Stimulated activated CD8-positive, alpha-beta memory T cell treated with anti-CD3 and anti-CD28 coated beads, Interleukin-15, amount 100 ng/mL, for 4 hours (primary cell): ENCODE measurements at places on chromosomes 6 and 20.

DNA sequence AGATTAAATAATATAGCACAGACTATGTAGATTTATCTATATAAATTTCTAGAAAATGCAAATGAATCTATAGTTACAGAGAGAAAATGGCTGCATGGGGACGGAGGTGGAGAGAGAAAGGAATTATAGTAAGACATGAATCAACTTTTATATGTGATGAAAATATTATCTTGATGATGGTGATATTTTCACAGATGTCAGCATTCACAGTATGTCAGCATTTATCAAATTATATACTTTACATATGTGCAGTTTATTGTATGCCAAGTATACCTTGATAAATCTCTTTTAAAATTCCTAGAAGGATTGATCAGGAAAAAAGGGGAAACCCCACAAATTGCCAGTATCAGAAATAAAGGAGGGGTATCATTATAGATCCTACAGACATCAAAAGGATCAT lies 44.6 kb downstream of the NPEPL1 start:
- DNase-seq = no peak

DNA sequence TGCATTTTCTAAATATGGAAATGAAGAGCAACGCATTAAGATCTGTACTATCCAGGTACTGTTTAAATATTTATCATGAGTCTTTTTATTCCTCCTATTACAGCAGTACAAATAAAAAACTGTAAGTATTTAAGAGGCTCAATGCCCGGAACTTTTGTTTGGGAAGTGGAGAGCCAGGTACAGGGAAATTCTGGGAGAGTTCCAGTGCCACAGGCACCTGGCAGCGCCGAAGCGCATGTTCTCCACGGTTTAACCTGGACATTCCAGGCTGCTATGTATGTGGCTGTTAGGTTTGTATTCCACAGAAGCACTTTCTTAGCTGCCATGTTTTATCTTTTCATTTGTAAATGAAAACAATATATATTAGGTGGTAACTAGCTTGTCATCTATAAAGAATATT lies 81.7 kb downstream of the PREP start:
- DNase-seq = no peak

DNA sequence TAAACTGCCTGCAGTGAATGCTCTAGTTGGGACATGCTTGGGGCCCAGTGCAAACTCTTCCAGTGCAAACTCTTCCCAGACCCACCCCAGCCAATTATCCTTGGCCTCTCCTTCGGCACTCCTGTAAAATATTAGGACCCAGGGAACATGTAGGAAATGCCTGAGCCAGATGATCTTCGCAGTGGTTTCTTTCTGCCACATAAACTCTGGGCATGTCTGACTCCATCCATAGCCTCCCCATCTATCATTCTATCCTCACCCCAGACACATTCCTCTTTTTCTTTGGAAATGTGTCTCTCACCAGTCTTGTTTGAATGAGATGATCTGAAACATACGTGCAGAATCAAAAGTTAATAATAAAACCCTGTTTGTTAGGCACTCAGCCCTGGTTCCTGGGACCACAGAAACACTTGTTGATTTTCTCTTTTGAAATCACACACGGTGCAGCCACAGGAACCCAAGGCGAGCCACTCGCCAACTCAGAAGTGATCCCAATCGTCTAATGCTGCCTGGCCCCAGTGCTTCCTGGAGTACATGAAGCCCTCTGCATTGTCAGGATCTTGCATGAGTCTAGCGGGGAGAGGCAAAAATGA lies 108.9 kb upstream of the CST7 start:
- DNase-seq = no peak

DNA sequence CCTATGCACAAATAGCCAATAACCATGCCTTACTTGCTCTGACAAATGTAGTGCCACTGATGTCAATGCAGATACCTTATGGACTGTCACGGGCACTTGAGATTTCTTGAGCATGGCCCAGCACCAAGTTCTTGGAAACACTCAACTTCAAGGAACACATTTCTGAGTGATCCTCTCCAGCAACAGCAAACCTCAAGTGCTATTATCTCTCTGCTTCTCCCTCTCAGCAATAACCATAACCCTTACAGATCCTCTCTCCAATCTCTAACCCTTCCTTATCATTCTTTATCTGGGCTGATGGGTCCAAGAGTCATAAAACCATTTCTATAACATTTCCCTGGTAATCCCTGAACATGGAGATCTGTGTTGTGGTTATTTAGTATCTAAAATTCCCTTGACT lies 266.9 kb upstream of the STXBP5 start:
- no peak for DNase-seq

- DNase-seq = no peak
These were observed 13.8 kb downstream of the SYNGAP1 start for GRCh38 chr6:33433544-33434191.

- no peak for DNase-seq
These were observed 13.8 kb downstream of the SYTL3 start for GRCh38 chr6:158663625-158664165.

DNA sequence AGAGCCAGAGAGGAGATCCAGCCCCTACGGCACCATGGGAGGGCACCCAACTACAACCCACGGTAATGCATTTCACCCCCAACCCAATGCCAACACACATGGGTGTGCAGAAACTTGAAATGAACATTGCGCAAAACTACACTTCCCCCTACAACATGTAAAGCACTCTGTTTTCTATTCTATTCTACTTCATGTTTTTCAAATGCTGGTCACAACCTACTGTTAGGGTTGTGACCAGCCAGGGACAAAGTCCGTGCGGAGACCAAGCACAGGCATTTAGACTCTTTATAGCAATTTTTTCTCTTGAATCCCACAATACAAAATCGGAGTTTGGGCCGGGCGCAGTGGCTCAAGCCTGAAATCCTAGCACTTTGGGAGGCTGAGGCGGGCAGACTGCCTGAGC lies 90.6 kb downstream of the MRPL14 start:
- DNase-seq = no peak

GRCh38 chr6:87115402-87116135 lies 20.7 kb upstream of the CGA start:
- no peak for DNase-seq

- no peak for DNase-seq
These were observed 26.8 kb upstream of the RPN2 start for GRCh38 chr20:37152284-37152683.

DNA sequence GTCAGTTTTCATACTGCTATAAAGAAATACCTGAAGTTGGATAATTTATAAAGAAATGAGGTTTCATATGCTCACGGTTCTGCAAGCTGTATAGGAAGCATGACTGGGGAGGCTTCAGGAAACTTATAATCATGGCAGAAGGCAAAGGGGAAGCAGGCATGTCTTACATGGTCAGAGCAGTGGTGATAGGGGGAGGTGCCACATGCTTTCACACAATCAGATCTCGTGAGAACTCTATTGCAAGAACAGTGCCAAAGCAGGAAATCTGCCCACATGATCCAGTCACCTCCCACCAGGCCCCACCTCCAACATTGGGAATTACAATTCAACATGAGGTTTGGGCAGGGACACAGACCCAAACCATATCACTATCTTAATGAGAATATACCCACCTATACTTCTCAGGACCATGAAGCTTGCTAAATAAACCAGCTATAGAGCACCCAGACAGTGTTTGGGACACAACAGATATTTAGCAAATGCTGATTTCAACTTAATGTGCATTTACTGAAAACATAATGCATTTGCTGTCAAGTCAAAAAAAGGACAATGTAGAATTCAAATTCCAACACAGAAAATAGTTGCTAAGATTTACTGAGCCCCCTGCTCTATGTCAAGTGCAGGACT lies 63.8 kb downstream of the TNFRSF21 start:
- DNase-seq = no peak

GRCh38 chr6:43052842-43053544 lies 658 bp downstream of the CUL7 start:
- no peak for DNase-seq
